ENCODE measurements at places on chromosomes 1 and 21. TPM values are rescaled to one million over a fixed set of nuclear protein-coding genes. Genes with fewer than 3 reads are reported as not detected.

The DYNLT5 gene
- 0.55 TPM for polyA plus RNA-seq

The RNF19B gene
- 32.5 TPM for polyA plus RNA-seq

The OR2T5 gene
- not detected for polyA plus RNA-seq

The RGS8 gene
- 0.01 TPM for polyA plus RNA-seq

The PCBP3 gene
- 0.10 TPM for polyA plus RNA-seq

The MATN1 gene
- 0.03 TPM for polyA plus RNA-seq

The C1QTNF12 gene
- 0.36 TPM for polyA plus RNA-seq

The MPZ gene
- 2.4 TPM for polyA plus RNA-seq

The RHOC gene
- 76.9 TPM for polyA plus RNA-seq

The SYT11 gene
- 2.0 TPM for polyA plus RNA-seq

The NECTIN4 gene
- polyA plus RNA-seq = 0.01 TPM

The CAMK2N1 gene
- 2.4 TPM for polyA plus RNA-seq

The GIPC2 gene
- 0.68 TPM for polyA plus RNA-seq

The CAPN8 gene
- not detected for polyA plus RNA-seq

The NTRK1 gene
- polyA plus RNA-seq = 0.65 TPM

The CNR2 gene
- polyA plus RNA-seq = 0.01 TPM

The LENEP gene
- not detected for polyA plus RNA-seq

The TRIM33 gene
- 6.7 TPM for polyA plus RNA-seq

The MAP3K7CL gene
- polyA plus RNA-seq = 3.3 TPM

The CIART gene
- polyA plus RNA-seq = 11.6 TPM

The TDRKH gene
- polyA plus RNA-seq = 8.1 TPM

The GCSAML gene
- 0.01 TPM for polyA plus RNA-seq

The TEKT2 gene
- polyA plus RNA-seq = not detected

The EPHA8 gene
- 0.03 TPM for polyA plus RNA-seq

The PPCS gene
- polyA plus RNA-seq = 62.9 TPM

The GJA5 gene
- polyA plus RNA-seq = 2.8 TPM

The C4BPA gene
- not detected for polyA plus RNA-seq

The ADCY10 gene
- polyA plus RNA-seq = 0.01 TPM

The LIN28A gene
- polyA plus RNA-seq = not detected

The RAB25 gene
- 0.34 TPM for polyA plus RNA-seq

The FBLIM1 gene
- polyA plus RNA-seq = 3.1 TPM

The HSD3B1 gene
- polyA plus RNA-seq = not detected

The B3GALT2 gene
- 0.03 TPM for polyA plus RNA-seq

The NTNG1 gene
- polyA plus RNA-seq = not detected

The SPATA46 gene
- not detected for polyA plus RNA-seq

The TEX38 gene
- 0.08 TPM for polyA plus RNA-seq

The SORT1 gene
- 81.9 TPM for polyA plus RNA-seq

The BARHL2 gene
- not detected for polyA plus RNA-seq

The ADAM30 gene
- polyA plus RNA-seq = not detected

The SPRR5 gene
- not detected for polyA plus RNA-seq

The IL23R gene
- polyA plus RNA-seq = not detected

The NR1I3 gene
- polyA plus RNA-seq = 0.25 TPM

The KRTAP11-1 gene
- not detected for polyA plus RNA-seq

The EDARADD gene
- polyA plus RNA-seq = 0.05 TPM

The TSPAN1 gene
- polyA plus RNA-seq = 14.7 TPM

Measured in psoas muscle (tissue), 8 donors.